ENCODE measurements at places on chromosomes 1 and 21. TPM values are rescaled to one million over a fixed set of nuclear protein-coding genes. Genes with fewer than 3 reads are reported as not detected.

The SLC22A15 gene
- 6.4 TPM for polyA plus RNA-seq

DNA sequence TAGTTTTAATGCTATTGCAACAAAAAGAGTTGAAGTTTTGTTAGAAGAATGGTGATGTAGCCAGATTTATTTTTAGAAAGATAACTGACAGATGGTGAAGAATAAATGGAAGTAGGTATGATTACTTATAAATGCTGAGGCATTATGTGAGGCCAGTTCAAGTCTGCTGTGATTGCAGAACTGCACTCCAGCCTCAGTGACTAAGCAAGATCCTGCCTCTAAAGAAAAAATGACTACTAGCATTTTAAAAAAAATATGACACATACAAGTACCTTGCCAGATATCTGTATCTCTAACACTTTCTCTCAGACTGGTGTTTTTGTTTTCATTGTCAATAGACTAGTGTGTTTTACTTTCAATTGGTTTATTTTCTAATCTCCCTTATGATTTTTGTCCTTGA, 1242.4 kb upstream of the ADGRL4 start:
- peak; percentile 51 for DNase-seq

- DNase-seq: no peak
Observed at GRCh38 chr1:67534627-67535065, 104.4 kb upstream of the SERBP1 start.

DNA sequence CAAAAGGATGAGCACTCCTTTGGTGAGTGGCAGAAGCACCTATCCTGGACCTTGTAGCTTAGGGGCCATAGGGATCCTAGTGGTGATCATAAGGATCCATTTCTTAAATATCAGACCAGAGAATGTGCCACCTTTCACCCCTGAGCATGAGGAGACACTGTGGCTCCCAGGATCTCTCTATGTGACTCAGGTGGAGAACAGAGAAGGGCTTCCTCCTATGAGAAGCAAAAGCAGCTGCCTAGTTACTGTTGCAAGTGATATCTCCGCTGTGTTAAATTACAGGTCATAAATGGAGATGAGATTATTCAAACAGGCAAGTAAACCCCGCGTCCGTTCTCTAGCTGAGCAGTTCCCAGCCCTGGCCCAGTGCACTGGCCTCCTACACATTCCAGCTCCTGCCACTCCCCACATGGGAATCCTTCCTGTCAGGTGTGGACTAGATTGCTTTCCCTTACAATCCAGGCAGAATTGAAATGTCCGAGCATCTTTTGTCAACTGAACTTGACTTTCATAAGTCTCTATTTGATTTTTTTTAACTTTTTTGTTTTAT, 26.3 kb downstream of the CLEC20A start:
- peak; percentile 6 for DNase-seq

DNA sequence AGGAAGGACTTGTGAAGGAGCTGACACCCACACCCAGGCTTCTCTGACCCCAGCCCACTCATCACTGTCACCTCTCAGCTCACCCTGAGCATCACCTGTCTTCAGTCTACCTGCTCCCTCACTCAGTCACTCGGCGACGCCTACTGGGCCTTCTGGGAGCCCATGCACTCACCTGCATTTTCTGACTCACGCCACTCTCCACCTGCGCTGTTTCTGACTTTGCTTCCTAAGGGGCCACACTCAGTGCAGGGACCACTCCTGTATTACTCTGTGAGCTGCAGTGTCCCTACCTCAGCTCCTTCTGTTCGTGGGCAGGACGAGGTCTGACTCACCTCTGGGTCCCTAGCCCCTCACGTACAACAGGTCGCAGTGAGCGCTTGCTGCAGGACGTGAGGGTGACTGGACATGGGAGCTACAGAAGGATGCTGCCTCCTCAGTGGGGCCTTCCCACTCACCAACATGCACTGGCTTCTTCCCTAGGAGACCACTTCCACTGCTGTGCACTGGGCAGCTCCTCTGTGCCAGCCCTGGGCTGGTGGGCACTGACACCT, 102.3 kb downstream of the GLIS1 start:
- DNase-seq: no peak

DNA sequence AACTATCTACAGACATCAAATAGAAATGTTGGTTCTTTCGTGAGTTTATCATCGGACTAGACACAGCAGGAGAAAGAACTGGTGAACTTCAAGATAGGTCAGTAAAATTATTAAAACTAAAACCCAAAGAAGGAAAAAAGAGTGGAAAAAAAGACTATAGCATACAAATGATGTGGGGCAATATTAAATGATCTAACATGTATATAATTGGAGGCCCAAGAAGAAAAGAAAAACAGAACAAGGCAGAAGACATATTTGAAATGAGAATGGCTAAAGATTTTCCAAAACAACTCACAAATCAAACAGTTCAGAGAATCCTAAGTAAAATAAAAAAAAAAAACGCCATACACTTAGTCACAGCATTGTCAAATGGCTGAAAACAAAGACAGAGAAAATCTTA, 101.8 kb downstream of the PCNX2 start:
- no peak for DNase-seq

The CD1D gene
- 3.7 TPM for polyA plus RNA-seq

GRCh38 chr1:8629241-8630091, 188.0 kb downstream of the RERE start:
- no peak for DNase-seq

GRCh38 chr1:226370144-226370923, 37.6 kb downstream of the PARP1 start:
- DNase-seq: no peak

DNA sequence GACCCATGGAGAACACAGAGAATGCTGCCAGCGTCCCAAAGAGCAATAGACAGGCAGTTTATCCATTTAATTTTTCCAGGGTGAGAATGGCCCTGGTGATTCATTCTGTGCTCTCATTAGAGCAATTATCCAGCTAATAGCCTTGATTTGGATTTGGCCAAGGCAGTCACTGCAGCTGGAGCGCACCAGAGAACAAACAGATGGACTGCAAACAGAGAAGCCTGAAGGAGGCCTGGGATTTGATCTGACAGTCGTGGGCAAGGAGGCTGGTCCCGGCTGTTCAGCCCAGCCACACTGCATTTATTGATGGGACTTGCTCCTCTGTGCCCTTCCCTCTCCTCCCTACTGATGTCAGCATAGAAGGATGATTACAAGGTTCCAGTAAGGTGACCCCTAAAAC, 353.9 kb upstream of the C1orf174 start:
- no peak for DNase-seq

DNA sequence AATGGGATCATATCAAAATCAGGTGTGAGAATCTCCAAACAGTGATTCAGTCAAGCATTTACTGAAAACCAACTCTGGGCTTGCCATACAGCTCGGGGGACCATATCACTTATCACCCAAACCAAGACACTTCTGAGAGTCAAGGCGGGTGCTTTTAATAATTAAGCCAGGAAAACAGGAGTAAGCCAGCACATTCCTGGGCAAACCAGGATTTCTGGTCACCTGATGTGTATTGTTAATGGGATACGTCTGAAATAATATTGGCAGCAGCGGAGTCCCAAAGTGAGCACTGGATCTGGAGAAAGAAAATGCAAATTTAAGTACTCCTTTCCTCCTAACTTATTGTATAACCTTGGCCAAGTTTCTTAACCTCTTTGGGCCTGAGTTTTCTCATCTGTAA, 17.6 kb downstream of the OSCP1 start:
- no peak for DNase-seq

GRCh38 chr1:193674292-193674944, 488.0 kb upstream of the B3GALT2 start:
- no peak for DNase-seq

- no peak for DNase-seq
Observed at GRCh38 chr1:158810311-158810710, 20.8 kb upstream of the MNDA start.

- no peak for DNase-seq
Observed at GRCh38 chr21:41926807-41927171, 27.0 kb downstream of the C2CD2 start.

The MSH4 gene
- polyA plus RNA-seq: 0.01 TPM

- DNase-seq: no peak
Observed at GRCh38 chr1:29123887-29124365, at the start of gene TMEM200B. TSS of gene TMEM200B (minus strand) at chr1:29123903. CDS start at chr1:29121828, 2,075 bp downstream.
